Cardiac septum (tissue), 1 donor: ENCODE measurements at places on chromosomes 7 and 10.

DNA sequence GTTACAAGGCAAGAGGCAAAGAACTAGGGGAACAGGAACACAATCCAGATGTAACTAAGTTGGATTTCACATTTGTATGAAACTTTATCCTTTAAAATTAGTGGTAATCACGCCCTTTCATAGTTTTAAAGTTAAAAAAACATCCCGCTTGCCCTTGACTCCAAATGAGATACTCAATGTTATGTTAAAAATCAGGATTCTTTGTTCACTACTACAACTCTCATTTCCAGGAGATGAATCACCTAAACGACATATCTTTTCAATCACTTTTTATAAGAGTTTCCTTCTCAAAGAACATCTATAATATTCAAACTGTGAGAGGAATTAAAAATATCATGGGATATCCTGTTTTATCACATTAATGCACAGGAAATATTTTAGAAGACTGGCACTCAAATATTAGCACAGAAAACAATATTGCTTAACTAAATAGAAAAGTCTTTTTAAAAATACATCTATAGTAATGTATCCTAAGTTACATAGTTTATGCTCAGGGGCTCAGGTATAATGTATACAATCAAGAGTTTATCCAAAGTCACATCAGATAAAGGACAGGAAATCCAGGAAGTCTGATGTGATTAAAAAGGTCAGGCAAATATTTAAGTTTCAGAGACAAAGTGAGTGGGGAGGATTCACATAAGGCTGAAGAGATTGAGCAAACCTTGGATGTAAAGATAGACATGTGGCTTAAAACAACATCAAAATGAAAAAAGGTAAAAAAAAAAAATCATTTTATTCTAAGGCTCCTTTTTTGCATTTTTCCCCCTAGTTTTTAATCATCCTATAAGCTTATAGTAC, 41.9 kb downstream of the CADPS2 start:
- DNase-seq: no peak

DNA sequence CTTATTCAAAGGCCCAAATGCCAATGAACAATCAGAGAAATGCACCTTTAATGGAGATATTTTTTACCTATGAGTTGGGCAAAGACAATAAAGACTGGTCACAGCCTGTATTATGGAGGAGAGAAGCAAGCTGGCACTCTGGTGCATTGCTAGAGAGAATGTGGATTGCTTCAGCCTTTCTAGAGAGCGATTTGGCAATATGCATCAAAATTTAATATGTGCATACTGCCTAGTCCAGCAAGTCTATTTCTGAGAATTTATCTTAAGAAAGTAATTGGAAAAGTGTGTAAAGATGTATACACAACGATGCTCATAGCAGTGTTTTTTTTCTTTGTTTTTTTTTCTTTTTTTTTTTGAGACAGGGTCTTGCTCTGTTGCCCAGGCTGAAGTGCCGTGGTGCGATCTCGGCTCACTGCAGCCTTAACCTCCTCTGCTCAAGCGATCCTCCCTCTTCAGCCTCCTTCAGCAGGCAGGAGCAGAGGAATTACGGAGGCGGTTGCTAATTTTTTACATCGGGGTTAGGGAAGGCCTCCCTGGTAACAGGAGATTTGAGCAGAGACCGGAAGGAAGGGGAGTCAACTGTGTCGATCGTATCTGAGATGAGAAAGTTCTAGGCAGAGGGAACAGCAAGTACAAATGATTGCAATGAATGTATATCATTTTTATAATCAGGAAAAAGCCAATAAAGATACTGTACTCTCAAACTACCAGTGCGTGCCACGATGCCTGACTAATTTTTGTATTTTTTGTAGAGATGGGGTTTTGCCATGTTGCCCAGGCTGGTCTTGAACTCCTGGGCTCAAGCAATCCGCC, 16.4 kb downstream of the KIAA1549 start:
- no peak for DNase-seq

DNA sequence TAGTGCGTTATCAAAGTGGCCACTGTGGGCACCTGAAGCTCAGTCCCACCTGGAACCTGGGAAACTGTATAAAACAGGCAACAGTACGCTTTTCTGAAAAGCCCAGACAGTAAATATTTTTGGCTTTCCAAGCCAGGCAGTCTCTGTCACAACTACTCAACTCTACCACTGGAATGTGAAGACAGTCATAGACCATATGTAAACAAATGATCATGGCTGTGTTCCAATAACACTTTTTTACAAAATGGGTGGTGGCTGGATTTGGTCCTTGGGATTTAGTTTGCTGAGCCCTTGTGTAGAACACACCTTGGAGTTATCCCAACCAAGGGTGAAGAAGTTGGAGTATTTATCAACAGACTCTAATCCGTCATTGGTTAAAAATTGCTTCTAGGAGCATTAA, 259.9 kb downstream of the SKIDA1 start:
- no peak for DNase-seq

DNA sequence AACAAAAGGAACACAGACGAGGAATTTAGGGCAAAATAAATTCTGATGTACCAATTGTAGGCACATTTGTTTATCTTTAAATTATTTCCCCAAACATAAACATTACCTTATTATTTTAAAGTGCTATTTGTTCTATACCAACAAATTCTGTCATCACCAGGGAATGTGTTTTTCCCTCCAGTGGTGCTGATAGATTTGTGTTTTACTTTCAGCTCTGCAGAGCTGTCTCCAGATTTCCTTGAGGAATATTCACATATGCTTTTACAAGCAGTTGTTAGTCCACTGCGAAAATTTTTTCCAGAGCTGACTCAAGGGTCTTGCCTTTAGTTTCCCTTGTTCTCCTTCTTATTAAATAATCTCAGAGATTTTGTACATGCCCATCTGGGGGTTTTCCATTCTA, 362.8 kb downstream of the PHF14 start:
- no peak for DNase-seq

GRCh38 chr7:70695795-70696083, 436.2 kb upstream of the GALNT17 start:
- DNase-seq: no peak
